ENCODE measurements at places on chromosomes 12 and 14.

DNA sequence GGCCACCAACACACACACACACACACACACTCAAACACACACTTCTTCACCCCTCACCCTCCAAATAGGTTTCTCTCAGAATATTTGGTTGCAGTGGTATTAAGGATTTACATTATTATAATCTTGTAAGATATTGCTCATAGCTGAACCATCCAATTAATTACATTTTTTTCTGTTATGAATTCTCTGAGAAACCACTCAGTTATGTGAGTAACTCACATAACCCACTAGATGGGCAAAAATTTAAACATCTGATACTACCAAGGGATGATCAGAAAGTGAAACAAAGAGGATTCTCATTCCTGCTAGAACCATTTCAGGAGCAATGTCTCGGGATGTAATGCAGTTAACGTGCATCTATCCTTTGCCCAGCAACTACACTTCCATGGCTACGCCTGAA, 31.6 kb downstream of the TMTC1 start:
- DNase-seq: no peak

DNA sequence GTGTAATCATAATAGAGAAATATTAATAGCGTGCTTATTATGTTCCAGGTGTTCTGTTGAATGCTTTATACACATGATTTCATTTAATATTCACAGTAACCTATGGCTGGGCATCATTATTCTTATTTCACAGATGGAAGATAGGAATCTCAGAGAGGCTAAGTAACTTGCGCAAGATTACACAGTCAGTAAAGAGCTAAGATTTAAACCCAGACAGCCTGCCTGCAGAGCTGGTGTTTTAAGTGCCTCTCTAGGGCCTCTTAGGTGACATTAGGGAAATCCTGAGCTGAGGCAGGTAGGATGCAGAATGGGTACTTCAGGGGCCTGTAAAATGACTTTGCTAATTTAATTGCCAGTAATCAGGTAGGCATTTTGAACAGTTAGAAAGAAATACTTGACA, 18.5 kb upstream of the BHLHE41 start:
- no peak for DNase-seq

GRCh38 chr12:3962631-3963483, 89.7 kb upstream of the PARP11 start:
- peak; percentile 81 for DNase-seq

GRCh38 chr12:107990325-107990724, 138.8 kb upstream of the WSCD2 start:
- DNase-seq: peak; percentile 47

DNA sequence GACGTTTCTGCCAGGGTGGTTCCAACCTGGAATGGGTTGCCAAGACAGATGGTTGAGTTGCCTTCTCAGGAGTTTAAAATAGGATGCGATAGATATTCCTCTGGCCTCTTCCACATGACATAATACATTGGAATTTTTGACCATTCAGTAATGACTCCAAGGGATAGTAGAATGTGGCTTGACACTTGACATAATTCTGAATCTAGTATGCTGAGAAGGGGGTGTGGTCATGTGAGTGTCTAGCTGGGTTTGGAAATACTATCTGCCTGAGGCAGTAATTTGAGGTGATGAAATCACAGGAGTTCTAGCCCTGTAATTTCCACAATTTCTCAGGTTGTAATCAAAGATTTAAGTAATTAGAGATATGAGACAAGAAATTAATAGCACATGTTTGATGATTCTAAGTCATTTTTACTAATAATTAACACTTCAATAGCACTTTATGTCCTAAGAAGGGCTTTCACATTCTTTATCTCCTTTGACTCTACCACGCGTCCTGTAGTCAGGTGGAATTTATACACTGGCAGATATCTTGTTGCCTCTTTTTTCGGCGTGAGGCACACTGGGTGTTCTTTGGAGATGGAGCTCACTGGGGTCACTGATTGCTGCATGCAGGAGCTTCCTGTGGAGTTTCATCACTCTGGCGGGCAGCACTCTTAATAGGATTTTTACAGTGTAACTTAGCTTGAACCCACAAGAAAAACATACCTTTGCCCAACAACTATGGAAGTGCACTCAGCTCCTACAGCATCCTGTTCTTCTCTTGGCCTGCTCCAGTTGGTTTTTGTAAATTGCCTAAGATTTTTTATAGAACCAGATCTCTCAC, 3.2 kb upstream of the AMIGO2 start:
- no peak for DNase-seq

DNA sequence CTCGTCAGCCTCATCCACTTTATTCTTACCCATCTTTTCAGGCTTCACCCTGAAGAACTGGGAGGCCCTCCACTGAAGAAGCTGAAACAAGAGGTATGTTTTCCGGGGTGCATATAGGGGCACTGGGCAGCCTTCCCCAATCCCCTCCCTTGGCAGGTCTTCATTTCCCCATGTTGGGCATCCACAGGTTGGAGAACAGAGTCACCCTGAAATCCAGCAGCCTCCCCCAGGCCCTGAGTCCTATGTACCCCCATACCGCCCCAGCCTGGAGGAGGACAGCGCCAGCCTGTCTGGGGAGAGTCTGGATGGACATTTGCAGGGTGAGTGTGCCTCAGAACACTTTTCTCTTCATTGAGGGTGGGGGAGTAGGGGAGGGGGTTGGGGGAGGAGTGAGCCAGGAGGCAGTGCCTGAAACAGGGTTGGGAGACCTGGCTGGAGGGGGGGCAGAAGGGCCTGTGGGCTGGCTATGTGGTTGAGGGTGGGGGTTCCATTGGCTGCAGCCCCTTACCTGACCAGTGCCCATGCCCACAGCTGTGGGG, 4.0 kb downstream of the NAB2 start:
- DNase-seq: no peak

- DNase-seq: no peak
Measured at GRCh38 chr12:66799551-66799950, 120.7 kb upstream of the GRIP1 start.

DNA sequence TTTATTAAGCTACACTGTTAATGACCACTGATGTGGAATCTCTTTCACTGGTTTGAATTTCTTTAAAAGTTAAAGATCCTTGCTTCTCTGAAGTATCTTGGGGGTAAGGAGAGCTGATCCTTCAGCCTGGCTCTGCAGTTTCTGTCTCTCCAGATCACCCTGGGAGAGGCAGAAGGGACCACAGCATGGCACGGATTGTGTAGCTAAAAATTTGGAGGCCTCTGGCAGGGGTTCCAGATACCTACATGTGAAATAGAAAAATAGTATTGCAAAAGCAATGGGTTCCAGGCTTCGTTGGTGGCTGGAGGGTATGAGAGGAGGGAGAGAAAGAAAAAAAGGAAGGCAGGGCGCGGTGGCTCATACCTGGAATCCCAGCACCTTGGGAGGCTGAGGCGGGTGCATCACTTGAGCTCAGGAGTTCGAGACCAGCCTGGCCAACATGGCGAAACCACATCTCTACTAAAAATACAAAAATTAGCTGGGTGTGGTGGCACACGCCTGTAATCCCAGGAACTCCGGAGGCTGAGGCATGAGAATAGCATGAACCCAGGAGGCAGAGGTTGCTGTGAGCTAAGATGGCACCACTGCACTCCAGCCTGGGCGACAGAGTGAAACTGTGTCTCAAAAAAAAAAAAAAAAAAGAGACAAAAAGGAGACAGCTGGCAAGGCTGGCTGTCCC, 3.4 kb downstream of the CHST11 start:
- no peak for DNase-seq

- DNase-seq: no peak
Measured at GRCh38 chr12:58361056-58361455, 419.7 kb downstream of the ATP23 start.

DNA sequence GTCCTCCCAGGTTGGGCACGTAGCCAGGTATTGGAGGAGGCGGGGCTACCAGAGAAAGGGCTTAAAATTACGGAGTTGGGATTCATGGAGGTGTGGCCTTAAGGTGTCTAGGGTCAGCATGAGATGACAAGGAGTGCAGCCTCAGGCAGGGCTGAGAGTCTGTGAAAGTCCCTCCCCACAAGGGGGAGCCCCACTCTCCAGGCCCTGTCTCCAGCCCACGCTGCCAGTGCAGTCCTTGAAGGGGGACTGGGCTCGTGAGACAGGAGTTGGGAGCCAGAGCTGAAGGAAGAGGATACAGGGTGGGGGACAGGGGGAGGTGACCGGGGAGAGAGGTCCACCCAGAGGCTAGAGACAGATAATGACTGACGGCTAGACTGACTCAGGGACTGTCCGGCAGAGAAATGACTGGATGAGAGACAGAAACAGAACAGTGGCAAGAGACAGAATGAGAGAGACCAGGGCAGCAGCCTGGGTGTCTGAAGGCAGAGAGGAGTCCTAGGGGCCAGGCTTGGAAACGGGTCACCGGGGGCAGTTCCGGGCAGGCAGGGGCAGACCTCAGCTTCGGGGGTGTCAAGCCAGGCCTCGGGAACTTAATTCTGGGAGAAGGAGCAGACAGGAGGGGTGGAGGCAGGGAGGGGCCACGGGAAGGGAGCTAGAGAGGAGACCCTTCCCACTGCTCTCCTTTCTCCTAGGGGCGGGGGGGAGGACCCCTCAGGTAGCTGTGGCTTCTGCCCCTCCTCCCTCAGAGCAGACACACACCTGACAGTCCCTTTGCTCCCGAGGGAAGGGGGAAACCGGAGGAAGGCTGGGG, 970 bp downstream of the CDH24 start:
- peak; percentile 78 for DNase-seq

DNA sequence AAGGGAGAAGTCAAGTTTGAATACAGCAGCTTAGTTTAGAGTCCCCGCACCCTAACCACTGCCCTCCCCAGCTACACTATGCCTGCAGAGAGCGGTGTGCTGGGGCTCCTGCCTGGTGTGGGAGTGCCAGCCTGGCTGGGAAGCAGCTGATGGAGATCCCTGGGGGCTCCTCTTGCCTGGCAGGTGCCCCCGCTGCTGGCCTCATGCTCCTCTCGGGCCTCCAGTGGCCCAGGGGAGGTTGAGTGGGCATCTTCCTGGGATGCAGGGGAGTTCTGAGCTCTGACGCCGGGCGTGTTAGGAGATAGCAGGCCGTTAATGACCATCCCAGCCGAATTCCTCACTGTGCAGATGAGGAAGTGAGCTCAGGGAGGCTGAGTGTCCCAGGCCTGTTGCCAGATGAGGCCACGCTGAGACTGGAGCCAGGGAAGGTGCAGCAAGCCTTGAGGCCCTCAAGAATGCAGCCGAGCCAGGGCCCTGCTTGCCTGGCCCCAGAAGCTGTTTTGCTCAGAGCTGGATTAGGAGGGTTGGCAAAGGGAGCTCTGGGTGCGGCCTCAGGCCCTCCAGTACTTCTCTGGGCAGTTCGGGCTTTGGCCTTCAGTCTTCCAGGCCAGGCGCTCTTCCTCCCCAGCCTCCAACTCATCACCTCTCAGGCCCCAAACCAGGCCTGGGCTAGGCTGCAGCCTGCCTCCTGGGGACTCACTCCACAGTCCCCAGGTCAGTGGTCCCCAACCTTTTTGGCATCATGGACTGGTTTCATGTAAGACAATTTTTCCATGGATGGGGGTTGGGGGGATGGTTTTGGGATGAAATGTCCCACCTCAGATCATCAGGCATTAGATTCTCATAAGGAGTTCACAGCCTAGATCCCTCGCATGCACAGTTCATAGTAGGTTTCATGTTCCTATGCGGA, 6.6 kb upstream of the CYP46A1 start:
- DNase-seq: no peak

DNA sequence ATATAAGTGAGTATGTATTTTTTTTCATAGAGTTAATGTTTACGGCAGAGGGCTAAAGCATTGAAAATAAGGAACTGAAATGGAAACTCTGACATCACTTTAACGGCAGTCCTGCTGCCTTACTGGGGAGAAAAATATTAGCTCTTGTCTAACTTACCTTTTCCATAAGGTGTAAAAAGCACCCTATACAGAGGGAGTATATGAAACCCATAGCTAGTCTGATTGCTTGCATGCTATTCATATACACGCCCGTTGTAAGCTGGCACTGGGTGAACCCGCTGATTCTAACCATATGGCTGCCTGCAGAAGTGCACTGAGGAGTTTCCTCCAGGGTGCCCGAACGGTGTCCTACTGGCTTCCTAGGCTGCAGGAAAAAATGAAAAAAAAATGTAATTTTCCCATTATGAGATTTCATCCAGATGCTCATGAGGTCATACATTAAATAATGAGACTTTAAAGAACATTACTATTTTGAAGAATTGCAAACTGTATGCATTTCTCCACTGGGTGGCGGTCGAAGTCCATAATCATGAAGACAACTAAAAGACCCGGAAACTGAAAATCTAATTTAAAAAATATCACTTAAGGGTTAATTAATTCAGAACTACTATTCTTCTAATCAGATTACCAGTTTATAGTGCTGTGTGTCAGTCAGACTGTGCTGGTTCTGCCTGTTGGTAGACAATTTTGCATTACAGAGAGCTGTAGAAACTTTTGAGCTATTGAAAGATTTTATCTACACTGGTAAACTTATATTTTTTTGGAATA, 144.7 kb downstream of the ALX1 start:
- DNase-seq: peak; percentile 30

DNA sequence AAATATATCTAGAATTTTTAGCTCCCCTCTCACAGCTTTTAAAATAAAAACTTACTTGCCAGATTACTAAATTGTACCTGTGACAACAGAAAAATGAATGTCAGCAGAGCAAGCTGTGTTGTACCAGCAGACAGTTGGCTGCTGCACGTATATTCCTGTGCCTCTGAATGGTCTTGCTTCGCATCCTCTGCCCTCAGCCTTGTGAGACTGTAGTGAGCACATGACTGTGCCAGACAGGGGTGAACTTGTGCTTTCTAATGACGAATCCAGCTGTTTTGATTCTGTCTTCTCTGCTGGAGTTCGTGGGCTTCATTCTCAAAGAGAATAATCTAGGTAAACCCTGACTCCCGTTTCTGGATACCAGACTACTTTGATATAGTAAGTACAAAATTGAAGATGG, 58.3 kb upstream of the FRMD6 start:
- DNase-seq: no peak

- DNase-seq: no peak
Measured at GRCh38 chr12:749751-750270, 2.6 kb upstream of the WNK1 start.

- DNase-seq: peak; percentile 73
Measured at GRCh38 chr12:96241846-96242256, 47.7 kb downstream of the ELK3 start.

- peak; percentile 65 for DNase-seq
Measured at GRCh38 chr12:69570545-69571399, 14.5 kb upstream of the CCT2 start.

- DNase-seq: no peak
Measured at GRCh38 chr14:24072436-24072835, 1.1 kb downstream of the CPNE6 start.

- no peak for DNase-seq
Measured at GRCh38 chr12:118813778-118814357, 167.5 kb upstream of the SRRM4 start.

GRCh38 chr14:73489481-73490175, 1.1 kb upstream of the RIOX1 start:
- no peak for DNase-seq
